ENCODE measurements at places on chromosomes 16 and 17. TPM values are rescaled to one million over a fixed set of nuclear protein-coding genes. Genes with fewer than 3 reads are reported as not detected.
A peak's percentile ranks its signal among the peaks of the same experiment; 100 is the strongest.

- peak; percentile 39 for DNase-seq
These were observed 13.0 kb downstream of the ENGASE start for GRCh38 chr17:79087428-79088143.

KRT33A gene
- polyA plus RNA-seq, result not detected

DNA sequence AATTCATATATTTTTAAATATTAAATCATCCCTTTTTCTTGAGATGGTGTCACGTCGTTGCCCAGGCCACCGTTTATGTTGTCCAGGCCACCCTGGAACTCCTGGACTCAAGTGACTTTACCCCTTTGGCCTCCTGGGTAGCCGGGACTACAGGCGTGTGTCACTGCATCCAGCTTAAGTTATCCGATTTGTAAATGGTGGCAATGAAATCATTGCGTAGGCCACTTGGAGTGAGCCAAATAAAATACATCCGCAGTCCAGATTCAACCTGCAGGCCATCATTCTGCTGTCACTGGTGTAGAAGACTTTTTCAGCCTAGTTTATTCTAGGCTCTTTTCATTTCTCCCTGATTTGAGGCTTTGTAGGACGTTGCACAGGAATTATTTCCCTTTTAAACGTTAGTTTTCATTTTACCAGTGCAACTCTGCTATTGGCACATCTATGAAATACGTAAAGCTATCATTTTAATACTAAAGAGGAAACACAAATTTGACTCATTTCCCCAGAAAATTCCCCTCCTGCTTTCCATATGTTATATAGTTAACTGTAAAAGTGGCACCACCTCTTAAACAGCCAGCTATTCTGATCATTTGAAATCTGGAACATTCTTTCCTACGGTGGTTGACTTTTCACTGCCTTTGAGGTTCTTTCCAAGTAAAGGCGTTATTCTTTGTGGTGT, 449.8 kb downstream of the MAF start:
- no peak for DNase-seq

- DNase-seq, result no peak
These were observed 25.2 kb downstream of the LYRM1 start for GRCh38 chr16:20925751-20926150.

HOXB6 gene
- 13.3 TPM for polyA plus RNA-seq

ABCA9 gene
- polyA plus RNA-seq, result 3.3 TPM

ABCA5 gene
- polyA plus RNA-seq, result 21.5 TPM

GRCh38 chr16:70520612-70521297, 2.6 kb downstream of the COG4 start:
- DNase-seq, result no peak

KRT28 gene
- not detected for polyA plus RNA-seq

- no peak for DNase-seq
These were observed 20.6 kb upstream of the PIK3R6 start for GRCh38 chr17:8887834-8888703.

CLTC gene
- polyA plus RNA-seq, result 225 TPM

DNA sequence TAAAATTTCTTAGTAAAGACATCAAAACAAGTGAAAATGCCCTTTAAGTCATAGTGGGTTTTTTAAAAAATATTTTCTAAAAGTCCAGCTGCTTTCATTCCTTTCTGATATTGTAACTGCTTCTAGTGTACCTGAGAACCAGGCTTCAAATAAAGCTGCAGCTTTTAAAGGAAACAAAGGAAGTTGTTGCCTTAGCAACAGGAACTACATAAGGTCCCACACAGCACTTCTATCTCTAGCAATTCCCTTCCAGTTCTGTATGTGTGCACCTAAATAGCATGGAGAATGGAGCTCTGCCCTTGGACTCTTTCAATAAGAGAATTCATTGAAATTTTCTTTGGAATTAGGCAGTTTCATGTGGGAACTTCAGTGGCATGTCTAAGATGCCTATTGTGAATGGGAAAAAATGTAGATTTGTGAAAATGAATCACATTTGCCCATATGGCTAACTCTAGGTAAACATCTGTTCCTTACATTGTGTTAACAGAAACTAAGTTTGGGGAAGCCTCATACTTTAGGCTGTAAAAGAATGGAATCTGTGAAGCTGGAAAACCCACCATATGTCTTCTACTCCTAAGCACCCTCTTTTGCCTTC, 206.4 kb downstream of the KIF2B start:
- no peak for DNase-seq

NPIPA5 gene
- 32.3 TPM for polyA plus RNA-seq

GRCh38 chr17:900336-900934, 79.1 kb downstream of the NXN start:
- DNase-seq, result no peak

EVI2B gene
- 2.4 TPM for polyA plus RNA-seq

DNA sequence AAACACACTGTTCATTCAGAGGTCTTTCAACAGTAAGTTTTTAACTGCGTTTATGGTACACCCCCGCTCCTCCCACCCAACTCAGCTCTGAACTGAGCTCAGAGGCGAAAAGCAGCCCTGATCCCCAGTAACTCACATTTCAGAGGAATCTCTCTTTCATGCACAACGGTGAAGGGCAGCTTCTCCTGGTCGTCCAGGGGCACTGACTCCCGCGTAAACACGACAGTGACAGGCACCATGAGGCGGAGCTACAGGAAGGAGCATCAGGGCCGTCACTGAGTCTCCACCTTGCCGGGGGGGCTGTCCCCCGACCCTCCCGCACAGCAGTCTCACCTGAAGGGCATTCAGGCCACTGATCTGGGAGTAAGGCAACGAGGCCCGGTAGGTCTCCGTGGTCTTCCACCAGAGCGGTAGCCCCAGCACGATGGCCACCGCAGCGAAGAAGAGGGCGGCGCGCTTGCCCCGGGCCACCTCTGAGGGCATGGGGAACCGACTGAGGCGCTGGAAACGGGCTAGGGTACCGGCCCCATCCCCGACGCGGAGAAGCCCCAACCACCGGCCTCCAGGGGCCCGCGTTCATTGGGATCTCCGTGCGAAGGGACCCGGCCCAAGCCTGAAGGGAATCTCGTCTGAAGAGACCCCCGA, 486 bp downstream of the PIGS start:
- DNase-seq, result no peak

GRCh38 chr16:69417520-69418199, 6.8 kb upstream of the CYB5B start:
- DNase-seq, result no peak

GRCh38 chr17:48202959-48203358, 95.4 kb downstream of the SNX11 start:
- no peak for DNase-seq

DNA sequence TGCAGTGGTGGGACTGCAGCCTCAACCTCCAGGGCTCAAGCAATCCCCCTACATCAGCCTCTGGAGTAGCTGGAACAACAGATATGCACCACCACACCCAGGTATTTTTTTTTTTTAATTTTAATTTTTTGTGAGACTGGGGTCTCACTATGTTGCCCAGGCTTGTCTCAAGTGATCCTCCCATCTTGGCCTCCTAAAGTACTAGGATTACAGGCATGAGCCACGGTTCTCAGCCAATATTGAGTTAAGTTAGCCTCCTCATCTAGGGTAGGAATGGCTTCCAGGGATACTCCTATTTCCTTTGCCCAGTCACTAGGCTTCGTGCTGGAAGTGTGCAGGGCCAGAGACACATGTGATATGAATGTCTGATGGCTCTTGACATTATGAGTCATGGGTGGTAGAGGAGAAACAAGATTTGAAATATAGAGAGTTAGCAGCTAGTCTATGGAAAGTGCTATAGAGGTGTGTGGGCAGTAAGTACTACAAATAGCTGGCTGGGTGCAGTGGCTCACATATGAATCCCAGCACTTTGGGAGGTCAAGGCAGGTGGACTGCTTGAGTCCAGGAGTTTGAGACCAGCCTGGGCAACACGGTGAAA, 8.0 kb upstream of the HES7 start:
- DNase-seq, result no peak

GRCh38 chr16:78437352-78437968, 338.0 kb downstream of the WWOX start:
- DNase-seq, result no peak

CNTD1 gene
- polyA plus RNA-seq, result 3.2 TPM

DNA sequence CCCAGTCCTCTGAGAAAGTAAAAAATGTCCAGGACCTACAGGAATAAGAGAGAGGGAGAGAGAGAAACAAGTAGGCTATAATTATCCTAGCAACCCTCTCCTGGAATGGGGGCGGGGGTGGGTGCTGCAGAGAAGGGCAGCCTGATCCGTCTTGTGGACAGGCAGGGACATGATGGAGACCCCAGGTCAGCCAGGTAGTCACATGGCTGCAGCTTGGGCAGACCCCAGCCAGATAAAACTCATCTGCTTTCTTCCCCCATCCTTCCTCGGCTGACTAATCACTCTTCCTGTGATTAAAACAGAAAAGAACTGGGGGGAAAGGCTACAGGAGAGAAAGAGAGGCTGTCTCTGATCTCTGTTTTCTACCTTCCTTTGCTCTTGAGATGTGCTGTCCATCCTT, 32.6 kb downstream of the COPZ2 start:
- no peak for DNase-seq

GRCh38 chr16:89123831-89124100, 30.1 kb downstream of the ACSF3 start:
- no peak for DNase-seq

- no peak for DNase-seq
These were observed 18.0 kb upstream of the MON1B start for GRCh38 chr16:77172951-77173350.

CDRT4 gene
- polyA plus RNA-seq, result 17.2 TPM

CA4 gene
- polyA plus RNA-seq, result 43.3 TPM

PPP1R9B gene
- polyA plus RNA-seq, result 66.1 TPM

DNA sequence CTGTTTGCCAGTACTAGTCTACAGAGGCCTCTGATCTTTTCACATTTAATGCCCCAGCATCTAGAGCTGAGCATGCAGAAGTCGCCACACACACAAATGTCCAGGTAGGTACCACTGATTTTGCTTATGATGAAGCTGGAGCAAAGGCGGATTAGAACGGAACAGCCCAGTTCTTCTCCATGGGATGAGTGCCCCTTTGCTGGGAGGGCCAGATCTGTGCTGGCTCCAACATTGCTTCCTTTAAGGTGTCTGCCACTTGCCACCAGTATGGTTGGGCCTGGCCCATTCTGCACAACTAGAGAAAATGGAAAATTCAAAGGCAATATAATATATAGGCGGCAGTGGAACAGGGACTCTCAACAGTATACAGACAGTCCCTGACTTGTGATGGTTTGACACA, 2.2 kb upstream of the MNT start:
- DNase-seq, result no peak

DNA sequence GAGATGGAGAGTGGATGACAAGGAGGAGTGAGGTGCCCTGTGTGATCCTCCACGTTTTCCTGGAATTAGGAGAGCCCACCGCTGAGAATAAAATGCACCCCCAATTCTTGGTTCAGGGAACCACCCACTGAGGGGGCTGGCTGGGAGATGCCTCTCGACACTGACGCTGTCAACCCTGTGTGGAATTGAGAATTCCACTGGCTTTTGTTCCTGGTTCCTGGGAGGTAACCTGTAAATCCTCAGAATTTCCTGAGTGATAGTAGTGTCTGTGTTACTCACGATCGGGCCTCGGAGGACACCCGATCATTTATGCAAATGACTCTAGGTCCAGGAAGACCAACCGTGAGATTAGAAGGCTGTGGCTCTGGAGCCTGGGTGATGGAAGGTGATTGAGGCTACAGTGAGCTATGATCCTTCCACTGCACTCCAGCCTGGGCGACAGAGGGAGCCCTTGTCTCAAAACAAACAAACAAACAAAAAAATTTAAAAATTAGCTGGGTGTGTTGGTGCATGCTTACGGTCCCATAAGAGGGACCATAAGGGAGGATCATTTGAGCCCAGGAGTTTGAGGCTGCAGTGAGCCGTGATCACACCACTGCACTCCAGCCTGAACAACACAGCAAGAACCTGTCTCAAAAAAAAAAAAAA, 11.7 kb upstream of the PRPSAP1 start:
- no peak for DNase-seq

CFAP119 gene
- polyA plus RNA-seq, result 8.1 TPM

DNA sequence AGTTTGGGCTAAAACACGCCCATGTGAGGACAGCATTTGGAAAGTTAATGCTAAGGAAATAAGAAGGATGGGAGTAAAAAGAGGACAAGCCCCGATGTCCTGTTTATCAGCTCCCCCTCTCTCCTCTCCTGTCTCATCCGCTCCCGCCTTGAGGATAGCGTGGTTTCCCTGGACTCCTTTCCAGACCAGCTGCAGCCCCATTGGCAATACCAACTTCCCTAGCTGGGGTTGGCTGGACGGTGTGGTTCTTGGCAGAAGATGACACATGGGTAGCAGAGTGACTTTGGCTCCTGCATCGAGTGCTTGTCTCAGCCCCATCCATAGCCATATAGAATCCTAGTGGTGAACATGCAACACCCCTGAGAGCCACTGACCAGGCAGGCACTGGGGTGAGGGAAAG, 185.9 kb downstream of the CCDC182 start:
- no peak for DNase-seq

TBX2 gene
- 258 TPM for polyA plus RNA-seq

DNA sequence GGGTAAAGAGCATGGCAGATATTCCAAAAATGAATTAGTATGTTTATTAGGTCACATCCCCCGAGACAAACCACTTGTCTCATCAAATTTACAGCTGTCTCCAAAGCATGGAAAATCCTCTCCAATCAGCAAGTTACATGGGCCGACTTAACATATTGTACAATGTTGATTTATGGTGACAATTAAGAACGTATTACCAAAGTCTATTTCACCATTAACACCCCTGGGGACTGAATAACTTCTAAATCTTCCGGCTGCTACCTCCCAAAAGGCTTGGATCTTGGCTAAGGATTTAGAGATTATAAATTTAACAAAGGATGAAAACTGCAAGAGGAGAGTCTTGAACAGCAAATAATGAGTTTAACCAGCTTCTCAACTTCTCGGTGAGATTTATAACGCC, 311.9 kb downstream of the NPIPA8 start:
- no peak for DNase-seq

GRCh38 chr17:74732042-74732867, 4.8 kb upstream of the RAB37 start:
- DNase-seq, result no peak

TPSG1 gene
- 0.39 TPM for polyA plus RNA-seq

- DNase-seq, result no peak
These were observed 151.7 kb downstream of the RBFOX3 start for GRCh38 chr17:79459003-79459655.

SAMD14 gene
- polyA plus RNA-seq, result 16.7 TPM

DNA sequence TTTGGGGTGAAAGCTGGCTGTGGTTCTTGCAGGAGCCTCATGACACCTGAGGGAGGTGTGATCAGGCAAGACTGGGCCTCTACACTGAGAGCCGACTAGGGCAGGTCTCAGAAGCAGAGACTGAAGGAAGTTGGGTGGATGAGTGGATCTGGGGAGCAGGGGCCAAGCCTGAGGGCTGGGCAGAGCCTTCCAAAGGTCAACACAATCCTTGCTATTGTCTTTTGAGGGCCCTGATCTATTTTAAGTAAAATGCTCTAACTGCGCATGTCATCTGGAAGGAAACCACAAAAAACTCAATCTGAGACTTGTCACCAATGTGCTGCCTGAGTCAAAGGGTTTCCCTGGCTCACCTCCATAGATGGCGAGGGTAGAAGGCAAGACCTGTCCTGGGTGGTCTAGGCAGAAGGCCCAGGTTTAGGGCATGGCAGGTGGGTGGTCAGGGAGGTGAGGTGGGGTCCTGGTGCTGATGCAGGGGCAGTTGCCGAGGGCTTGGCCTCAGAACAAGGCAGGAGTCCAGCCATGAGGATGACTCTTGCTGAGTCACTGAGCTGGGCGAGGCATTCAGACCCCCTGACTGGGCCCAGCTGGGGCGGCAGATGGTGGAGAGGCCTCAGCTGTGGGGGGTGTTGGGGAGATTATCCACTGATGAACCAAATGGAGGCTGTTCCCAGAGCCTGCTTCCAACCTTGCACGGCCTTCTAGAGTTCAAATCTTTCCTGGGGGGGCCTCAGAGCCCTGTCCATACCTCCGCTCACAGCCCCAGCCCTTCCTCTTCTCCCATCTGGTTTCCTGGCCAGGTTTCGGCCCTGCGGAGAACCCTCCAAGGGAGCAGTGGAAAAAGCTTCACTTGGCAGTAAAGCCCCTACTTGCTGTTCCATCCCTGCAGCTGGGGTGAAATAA, 5.1 kb downstream of the MVP start:
- DNase-seq, result no peak
